ENCODE measurements at places on chromosomes 12 and 14.

GRCh38 chr14:97262336-97262735, 465.2 kb downstream of the VRK1 start:
- no peak for DNase-seq

DNA sequence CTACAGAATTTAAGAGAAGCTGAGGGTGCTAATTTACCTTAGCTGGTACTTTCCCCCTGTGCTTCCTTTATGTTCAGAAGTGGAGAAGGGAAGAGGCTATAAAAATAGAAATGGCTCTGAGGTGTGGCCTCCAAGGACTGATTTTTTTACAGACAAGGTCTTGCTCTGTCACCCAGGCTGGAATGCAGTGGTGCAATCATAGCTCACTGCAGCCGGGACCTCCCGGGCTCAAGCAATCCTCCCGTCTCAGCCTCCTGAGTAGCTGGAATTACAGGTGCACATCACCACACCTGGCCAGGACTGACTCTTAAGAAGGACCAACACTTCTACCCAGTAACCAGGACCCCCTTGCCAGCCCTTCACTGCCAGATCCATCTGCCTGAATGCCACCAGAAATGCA, 23.9 kb upstream of the NAP1L1 start:
- DNase-seq = no peak

GRCh38 chr14:81931828-81932227, 398.2 kb upstream of the SEL1L start:
- DNase-seq = no peak

DNA sequence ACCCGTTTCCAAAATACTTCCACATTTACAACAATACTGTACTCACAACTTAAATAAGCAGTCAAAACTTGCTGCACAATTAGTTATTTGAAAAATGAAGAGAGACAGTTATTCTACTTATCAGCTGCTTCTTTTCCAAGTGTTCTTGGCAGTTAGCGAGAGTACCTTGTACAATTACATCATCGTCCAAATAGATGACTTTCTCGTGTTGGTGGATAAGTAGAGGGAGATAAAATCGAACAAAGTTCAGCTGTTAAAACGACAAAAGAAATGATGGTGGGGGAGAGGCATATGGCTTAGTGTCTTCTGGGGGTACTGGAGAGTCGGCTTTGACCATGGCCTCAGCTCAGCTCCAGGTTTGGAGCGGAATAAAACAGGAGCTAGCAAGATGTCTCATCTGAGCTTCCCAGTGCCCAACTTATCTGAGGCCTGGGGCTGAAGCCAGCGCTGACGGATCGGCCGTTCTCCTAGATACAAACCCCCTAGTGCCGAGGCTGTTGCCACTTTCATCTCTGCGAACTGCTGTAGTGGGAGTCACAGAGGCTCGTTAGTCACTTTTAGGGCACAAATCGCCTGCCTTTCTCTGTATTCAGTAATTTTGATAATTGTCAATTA, 31.7 kb downstream of the TDG start:
- DNase-seq = no peak

DNA sequence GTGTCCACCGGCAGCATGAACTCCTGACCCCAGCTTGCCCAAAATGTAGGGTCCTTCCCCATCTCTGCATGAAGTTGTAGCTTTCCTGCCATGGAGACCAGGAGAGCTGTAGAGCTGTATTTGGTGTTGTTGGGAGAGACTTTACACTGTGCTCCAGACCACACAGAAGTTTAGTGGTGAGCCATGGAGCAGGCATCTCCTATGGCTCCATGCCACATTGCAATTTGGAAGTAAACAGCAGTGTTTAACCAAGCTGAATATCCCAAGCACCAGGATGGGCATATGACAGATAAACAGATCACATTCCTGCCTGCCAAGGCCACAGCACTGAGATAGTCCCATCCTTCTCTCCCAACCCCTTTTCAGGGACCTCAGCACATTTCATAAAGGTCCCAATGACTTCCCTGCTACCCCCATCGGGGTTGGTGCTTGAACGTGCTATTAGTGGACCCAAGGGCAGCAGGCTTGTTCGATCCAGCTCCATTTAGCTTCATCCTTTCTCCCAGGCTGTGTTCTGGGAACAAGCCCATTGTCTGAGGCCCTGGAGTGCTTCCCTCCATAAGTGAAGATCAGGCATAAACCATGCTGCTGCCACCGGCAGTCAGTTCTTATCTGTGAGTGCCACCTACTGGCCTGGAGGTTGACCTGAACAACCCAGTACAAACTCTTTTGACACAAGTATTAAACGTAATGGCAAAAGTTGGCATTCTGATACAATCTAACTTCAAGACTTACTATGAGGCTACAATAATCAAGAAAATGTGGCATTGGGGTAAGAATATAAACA, 172.3 kb upstream of the ATXN7L3B start:
- peak; percentile 67 for DNase-seq

GRCh38 chr14:60102389-60102788, 10.7 kb downstream of the PCNX4 start:
- DNase-seq = peak; percentile 94

DNA sequence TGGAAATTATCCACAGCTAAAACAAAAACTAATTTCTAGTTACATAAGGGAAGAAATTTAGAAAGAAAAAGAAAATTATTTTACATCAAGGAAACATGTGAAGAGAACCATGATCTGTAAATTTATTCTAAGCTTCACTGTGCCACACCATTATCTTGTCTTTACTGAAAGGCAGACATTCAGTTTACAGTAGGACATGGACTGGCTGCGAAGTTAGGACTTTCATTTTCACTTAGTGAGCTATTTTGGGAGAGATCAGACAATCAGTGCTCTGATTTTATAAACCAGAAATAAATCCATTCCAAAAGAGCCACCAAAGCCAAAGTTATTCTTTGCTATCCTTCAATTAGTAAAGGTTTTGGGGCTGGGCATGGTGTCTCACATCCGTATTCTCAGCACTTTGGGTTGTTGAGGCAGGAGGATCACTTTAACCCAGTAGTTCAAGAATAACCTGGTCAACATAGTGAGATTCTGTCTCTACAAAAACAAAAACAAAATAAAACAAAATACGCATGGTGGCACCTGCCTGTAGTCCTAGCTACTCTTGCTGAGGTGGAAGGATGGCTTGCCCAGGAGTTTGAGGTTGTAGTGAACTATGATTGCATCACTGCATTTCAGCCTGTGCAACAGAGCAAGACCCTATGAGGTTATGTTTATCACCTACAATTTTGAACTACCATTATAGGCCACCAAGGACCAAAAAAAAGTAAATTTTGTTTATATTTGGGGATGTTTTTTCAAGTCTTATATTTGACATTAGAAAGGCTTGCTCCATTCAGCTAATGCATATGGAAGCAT, 1084.8 kb upstream of the ATXN7L3B start:
- DNase-seq = no peak

DNA sequence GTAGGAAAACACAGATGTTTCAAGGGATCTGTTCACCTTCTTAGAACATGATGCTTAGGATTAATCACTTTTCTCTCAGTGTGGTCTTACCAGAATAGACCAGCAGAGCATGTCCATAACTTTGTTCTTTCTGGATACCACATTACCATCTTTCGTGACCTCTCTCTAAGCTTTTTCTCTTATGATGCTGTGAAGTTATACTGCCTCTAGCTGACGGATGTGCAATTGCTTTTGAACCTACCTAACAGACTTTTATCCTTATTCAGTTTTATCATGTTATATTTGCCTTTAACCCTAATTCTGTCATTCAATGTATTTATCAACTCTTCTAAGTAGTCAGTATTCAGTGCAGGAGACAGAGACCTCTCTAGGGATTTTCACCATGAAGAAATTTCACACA, 246.7 kb downstream of the DACT1 start:
- DNase-seq = no peak

- no peak for DNase-seq
These were observed 30.4 kb upstream of the CACNA2D4 start for GRCh38 chr12:1948883-1949282.

GRCh38 chr14:21057803-21058675, at the start of gene RNASE8:
RNASE8 (plus strand) TSS chr14:21057822; CDS start chr14:21057893, 71 bp downstream.
- peak; percentile 34 for DNase-seq

DNA sequence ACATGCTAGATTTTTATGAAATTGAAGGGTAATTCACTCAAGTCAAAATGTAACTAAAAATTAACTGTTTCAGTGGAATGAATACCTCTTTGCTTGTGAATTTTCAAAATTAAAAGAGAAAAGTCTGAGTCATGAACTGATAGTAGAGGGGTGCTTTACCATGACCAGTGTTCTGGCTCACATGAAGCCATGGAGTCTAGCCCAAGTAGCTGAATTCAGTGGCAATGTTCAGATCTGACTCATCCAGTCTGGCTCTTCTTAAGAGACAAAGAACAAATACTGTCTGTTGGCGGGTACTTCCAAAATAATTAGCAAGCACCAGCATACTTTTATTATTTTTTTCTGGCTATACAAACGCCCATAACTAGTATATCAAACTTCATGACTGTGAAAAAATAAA, 366.3 kb upstream of the GARIN6 start:
- no peak for DNase-seq

DNA sequence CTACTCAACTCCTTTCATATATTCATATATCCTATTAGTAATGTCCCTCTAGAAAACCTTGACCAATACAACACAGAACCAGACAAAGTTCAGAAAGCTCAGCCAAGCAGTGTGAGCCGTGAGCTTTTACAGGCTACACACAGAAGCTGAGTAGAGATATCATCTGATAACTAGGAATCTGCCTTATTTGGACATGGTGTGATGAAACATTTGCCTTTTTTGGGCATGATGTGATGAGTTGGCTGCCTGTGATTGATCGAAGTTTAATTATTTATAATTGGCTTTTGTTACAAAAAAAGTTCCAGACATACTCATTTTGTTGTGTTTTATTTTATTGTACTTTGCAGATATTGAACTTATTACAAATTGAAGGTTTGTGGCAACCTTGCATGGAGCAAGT, 46.6 kb downstream of the TESPA1 start:
- no peak for DNase-seq

GRCh38 chr12:112331886-112332285, 50.3 kb downstream of the HECTD4 start:
- DNase-seq = no peak

GRCh38 chr12:132279184-132279889, 50.1 kb downstream of the GALNT9 start:
- no peak for DNase-seq

DNA sequence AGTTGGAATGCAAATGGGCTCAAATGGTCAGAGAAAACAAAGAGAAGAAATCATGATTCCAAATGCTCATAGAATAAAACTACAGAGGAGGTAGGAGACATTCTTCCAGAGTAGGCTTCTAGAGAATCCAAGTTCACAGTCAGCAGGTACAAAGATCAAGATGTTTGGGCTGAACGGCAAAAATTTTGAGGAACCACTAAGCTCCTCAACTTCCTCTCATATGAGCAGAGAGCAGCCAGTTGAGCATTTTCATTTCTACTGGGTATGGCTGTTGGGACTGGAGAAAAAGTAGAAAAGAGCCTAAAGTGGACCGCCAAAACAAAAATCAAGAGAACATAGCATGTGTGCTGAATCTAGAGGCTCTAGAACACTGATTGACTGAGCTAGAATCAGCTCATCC, 73.8 kb upstream of the ARID2 start:
- no peak for DNase-seq

GRCh38 chr12:59927032-59927431, 331.2 kb downstream of the SLC16A7 start:
- DNase-seq = peak; percentile 20

GRCh38 chr12:12608557-12608957, 3.1 kb upstream of the CREBL2 start:
- no peak for DNase-seq

DNA sequence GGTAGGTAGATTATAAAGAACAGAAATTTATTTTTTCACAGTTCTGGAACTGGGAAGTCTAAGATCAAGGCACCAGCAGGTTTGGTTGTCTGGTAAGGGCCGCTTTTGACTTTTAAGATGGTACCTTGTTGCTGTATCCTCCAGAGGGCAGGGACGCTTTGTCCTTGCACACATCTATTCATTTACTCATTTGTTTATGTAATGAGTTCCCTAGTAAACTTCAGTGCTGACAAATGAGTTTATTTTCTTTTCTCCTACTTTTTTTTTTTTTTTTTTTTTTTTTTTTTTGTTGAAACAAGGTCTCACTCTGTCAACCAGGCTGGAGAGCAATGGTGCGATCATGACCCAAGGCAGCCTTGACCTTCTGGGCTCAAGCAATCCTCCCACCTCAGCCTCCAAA, 195.7 kb downstream of the FBXL14 start:
- peak; percentile 27 for DNase-seq

DNA sequence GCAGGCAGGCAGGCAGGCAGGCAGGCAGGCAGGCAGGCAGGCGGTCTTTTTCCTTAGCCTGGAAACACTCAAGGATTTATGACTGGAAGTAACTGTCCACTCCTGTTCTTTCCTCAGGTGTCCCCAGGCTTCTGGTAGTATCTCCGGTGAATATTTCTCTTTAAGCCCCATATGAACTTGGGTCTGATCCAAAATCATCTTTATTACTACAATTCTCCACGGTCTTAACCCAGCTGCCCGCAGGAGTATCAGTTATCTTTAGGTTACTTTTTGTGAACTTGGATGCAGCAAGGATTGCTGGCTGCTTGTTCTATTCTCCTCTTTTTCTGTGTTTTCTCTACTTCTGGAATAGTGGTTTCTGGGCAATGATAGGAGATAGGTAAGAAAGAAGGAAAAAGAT, 3.3 kb downstream of the CSRNP2 start:
- no peak for DNase-seq

DNA sequence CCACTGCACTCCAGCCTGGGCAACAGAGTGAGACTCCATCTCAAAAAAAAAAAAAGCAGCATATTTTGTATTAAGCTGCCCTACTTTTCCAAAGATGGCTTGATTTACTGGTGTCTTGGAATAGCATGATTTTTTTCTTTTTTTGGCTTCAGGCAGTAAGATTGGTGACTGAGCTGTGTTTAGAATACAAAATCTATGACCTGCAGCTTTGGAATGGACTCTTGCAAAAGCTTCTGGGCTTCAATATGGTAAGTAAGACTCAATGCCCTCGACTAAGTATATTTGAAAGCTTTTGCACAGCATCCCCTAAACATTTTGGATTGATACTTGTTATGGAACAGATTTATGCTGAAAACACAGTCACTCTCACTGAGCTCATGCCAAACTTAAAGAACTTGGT, 87.8 kb downstream of the KNTC1 start:
- no peak for DNase-seq

GRCh38 chr12:94157981-94158411, 9.6 kb downstream of the PLXNC1 start:
- DNase-seq = no peak

GRCh38 chr12:47504775-47505446, 200.9 kb downstream of the RPAP3 start:
- peak; percentile 53 for DNase-seq

DNA sequence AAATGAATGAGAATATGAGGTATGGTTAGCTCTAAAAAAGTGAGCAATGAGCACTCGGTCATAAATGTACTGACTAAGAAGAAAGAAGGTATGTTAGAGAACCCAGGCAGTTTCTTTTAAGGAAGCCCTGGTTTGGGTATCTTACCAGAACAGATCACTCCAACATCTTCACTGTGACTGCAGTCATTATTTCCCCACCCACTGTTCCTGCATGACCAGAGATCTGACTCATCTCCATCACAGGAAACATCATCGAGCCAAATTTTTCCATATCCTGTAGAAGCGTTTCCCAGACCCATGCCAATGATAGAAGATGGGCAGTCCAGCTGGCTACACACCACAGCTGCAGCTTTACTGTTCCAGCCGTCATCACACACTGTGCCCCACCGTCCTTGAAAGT, 48.0 kb downstream of the CD163L1 start:
- no peak for DNase-seq

GRCh38 chr14:67571991-67572323, 28.1 kb downstream of the PIGH start:
- no peak for DNase-seq
